HuH-7.5 (cell line): ENCODE measurements at places on chromosomes 1 and 21.
A peak's percentile ranks its signal among the peaks of the same experiment; 100 is the strongest.

- DNase-seq = no peak
Observed at GRCh38 chr1:198359024-198359653, 181.3 kb downstream of the ATP6V1G3 start.

DNA sequence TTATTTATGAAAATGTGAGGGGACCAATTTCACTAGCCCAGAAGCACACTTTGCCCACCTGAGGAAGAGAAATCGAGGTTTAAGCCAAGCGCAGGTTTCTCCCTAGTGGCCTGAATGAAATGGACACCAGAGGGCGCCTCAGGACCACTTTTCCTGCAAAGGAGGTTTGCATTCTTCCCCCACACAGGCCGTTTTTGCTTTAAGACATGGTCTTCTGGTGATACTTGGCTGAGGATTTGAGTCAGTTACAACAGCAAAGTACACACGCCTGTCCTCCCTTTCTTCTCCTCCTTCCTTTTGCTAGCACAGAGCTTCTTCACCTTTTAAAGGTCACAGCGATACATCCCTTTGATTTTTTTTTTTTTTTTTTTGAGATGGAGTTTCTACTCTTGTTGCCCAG is 5.4 kb downstream of the PLA2G2E start:
- DNase-seq = peak; percentile 68

DNA sequence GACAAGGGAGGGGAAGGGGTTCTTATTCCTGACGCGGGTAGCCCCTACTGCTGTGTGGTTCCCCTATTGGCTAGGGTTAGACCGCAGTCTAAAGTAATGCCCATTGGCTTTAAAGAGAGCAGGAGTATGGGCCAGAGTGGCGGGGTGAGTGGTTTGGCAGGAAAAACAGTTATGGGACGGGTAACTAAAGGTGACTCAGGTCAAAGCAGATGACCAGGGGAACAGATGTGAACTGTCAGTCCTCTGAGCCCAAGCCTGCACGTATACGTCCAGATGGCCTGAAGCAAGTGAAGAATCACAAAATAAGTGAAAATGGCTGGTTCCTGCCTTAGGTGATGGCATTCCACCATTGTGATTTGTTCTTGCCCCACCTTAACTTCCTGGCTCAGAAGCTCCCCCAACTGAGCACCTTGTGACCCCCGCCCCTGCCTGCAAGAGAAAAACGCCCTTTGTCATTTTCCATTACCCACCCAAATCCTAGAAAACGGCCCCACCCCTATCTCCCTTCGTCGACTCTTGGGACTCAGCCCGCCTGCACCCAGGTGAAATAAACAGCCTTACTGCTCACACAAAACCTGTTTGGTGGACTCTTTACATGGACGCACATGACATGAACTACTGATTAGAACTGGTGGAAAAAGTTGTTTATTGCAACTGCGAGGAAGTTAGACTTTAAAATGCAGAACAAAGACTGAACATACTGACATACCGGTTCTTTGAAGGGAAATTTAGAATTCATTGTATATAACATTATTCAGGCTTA is 758 bp upstream of the ATAD3B start:
- DNase-seq = no peak

- DNase-seq = no peak
Observed at GRCh38 chr1:40926441-40926840, 53.1 kb upstream of the CTPS1 start.

DNA sequence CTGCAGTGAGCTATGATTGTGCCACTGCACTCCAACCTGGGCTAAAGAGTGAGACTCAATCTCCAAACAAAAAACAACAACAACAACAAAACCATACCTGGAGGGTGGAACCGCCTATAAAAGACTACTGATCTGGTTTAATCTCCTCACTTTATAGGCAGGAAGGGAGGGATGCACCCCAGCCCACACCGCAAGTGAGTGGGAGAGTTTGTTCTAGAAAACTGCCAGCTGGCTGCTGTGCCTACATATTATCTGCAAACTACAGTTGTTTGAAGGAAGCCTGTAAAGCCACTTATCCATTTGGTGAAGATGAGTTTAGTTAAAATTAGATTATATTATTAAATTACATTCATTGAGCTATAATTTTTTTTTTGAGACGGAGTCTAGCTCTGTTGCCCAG is 9.1 kb upstream of the SRSF10 start:
- no peak for DNase-seq

GRCh38 chr21:40379881-40380810 is 466.8 kb downstream of the DSCAM start:
- no peak for DNase-seq

- DNase-seq = no peak
Observed at GRCh38 chr1:204758601-204759000, 73.1 kb upstream of the LRRN2 start.

DNA sequence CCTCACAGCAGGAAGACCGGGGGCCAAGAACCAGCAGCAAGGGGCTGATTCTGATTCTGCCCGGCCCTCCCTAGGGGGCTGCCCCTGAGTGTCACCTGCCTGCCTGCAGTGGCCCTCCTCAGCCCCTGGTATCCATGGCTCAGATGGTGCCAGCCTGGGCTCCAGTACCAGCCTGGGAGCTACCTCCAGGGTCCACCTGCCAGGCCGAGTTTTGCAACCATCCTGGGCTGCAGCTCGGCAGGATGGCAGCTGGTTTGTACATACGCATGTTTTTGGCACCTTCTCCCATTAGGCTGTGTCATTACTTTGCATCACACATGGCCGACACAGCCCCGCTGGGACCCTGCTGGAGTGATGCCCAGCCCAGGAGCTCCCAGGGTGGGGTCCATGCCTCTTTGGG is 93.3 kb upstream of the WNT4 start:
- no peak for DNase-seq

DNA sequence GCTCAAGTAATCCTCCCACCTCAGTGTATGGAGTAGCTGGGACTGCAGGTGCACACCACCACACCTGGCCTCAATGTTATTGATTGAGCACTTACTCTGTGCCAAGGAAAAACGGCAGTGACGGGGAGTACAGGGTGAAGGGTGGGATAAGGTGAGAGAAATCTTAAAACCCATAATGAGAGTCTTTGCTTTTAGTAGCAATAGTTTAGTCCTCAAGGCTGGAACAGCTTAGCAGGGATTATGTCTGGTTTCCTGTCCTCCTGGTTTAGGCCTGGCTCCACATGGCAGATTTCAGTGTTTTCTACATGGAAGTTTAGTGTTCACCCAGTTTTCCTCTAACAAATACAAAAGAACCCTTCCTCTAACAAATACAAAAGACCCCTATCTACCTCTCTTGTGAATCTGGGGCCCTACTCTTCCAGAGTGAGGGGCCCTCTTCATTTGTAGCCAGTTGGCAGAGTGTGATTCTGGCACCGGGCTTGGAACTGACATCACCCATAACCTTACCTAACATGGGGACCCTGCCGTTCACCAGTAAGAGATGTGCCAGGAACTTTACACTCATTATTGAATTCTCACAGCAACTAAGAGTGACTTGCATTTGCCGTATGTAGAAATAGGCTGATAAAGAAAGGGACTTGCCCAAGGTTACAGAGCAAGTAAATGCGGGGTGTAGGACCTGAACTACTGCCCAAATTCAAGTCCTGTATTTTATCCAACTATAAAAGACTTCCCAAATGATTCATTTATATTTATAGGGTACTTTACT is 6.9 kb downstream of the ZNF691 start:
- DNase-seq = no peak

DNA sequence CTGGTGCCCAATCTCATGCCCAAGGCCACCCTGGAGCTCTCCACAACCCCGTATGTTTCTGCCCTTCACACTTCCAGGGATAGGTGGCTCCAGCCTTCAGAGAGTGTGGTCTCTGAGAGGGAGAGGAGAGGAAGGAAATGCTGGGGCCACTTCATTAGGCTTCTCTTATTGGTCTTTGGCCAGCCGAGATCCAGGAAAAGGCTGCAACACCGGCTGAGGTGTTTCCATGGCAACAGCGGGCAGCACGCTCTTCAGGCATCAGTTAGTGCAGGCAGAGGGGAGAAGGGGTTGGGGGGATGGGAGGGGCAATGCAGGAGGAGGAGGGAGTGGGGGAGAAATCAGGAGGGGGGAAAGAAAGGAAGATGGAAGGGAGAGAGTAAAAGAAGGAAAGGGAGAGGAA is 275.1 kb upstream of the GJB5 start:
- no peak for DNase-seq

- no peak for DNase-seq
Observed at GRCh38 chr1:221315330-221315729, 426.6 kb downstream of the DUSP10 start.

DNA sequence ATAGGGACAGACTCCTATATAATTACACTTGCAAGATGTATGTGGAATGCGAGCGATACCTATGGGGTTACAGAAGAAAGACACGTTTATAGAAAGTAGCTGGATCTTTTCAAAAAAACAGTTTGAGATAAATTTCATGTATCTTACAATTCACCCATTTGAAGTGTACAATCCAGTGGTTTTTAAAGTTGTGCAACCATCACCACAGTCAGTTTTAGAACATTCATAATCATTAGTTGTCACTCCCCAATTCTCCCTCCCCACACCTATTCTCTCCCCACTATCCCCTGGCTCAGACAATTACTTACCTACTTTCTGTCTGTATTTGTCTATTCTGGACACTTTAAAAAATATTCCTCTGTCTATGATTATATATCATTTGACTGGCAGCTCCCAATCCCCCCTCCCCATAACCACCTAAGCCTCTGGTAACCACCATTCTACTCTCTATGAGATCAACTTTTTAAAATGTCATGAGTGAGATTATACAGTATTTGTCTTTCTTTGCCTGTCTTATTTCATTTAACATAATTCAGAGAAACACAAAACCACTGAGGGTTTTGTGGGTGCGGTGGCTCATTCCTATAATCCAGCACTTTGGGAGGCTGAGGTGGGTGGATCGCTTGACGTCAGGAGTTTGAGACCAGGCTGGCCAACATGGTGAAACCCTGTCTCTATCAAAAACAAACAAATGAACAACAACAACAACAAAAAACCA is 39.1 kb downstream of the MRPS6 start:
- no peak for DNase-seq

DNA sequence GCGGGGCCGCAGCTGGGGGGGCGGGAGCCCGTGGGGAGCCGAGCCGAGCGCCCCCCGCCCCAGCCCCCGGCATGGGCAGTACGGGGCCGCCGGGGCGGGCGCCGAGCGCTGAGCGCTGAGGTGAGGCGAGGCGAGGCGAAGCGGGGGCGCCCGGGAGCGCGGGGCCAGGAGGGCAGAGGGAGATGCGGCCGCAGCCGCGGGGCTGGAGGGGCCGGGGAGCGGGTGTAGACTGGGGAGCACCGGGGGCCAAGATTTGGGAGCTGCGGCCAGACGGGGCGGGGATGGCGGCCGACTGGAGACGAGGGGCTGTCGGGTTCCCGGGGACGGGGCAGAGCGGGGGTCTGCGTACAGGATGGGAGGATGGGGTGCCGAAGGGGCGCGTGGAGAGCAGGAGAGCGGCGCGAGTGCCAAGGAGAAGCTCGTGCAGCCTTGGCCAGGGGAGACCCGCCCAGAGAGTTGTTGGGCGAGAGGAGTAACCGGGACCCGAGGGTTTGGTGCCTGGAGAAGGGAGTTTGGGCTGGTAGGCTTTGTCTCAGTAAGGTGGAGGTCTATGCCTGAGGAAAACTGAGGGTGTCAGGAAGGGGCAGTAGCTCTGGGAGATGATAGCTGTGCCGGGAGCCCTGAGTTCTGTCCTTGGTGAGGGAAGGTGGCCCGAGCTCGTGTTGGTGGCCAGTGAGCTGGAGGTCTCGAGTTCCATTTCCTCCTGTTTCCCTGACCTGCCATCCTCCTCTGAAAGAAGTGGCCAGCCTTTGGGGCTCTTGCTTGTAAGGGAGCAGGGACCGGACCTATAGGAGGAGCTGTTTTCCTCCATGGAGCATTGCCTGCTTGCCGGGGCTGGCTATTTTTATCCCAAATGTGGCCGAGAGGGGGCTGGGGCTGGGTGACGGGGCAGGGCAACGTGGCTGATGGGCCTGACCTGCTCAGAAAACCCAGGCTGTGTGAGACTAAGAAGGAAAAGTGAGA is 539 bp downstream of the ATP8B2 start:
- DNase-seq = peak; percentile 99

DNA sequence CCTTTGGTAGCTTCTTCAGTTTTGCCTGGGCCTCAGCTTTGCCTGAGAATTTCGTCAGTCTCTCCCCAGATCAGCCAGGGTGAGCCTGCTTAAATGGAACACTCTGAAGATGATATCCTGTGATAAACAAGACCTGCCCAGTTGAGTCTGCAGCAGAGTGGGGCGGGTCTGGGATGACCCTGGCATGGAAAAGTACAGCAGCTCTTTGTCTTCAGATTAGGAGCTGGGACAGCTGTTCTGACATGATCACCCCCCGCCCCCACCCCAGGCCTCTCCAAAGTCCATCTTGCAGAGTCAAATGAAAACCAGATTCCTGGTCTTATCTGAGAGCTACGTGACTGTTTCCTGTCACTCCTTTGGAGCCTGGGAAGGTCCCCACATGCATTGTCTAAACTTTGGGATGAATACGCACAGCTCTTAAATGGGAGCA is 2.2 kb upstream of the TMEM51 start:
- DNase-seq = no peak

DNA sequence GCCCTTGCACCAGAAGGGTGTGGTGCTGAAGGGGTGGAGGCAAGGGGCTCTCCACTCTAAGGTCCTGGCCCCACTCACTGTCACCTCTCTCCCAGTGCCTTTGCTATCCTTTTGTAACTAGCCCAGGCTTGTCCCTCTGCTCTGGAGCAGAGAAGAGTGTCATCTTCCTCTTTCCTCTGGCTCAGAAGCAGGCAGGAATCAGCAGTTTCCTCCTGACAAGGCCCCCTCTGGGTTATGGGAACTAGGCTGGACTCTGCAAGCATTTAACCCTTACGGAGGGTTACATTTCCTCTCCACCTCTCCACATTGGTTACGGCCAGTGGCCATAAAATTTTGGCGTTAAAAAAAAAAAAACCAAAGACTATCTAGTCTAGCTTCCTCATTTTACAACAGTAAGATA is 30.4 kb downstream of the PLXNA2 start:
- DNase-seq = no peak

DNA sequence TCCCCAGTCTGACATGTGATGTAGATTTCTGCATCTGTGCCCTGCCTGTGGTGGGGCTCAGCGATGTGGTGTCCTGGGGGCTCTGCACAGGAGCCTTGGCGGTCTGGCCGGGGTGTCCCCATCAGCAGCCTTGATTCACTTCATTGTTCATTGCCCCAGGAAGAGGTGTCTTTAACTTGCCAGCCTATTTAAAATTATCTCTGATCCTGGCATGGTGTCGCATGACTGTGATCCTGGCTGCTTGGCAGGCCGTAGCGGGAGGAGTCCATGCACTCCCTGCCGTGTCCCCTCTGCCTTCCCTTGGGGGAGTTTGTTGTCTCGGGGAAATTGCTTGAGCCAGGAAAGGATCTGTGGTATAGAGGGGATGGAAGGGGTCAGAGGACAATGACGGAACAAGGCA is 59.9 kb downstream of the TRIM11 start:
- no peak for DNase-seq
